ENCODE measurements at places on chromosomes 12 and 14.

- DNase-seq = no peak
- no peaks in the 10 kb centered on the region for H3K36me3 ChIP-seq
- H3K4me3 ChIP-seq = no peak overlapping the region
- H3K27me3 ChIP-seq = peaks cover 4% of the 10 kb centered on the region
- H3K27ac ChIP-seq = no peak overlapping the region
These were observed 29.0 kb upstream of the SMOC1 start for GRCh38 chr14:69850086-69850735.

GRCh38 chr12:23550753-23551152 lies 398.7 kb downstream of the SOX5 start:
- DNase-seq = no peak
- no peaks in the 10 kb centered on the region for H3K4me1 ChIP-seq
- H3K27ac ChIP-seq = no peak overlapping the region
- no peaks in the 10 kb centered on the region for H3K27me3 ChIP-seq
- no peak overlapping the region for H3K4me3 ChIP-seq
- no peaks in the 10 kb centered on the region for H3K36me3 ChIP-seq

GRCh38 chr14:71395636-71396035 lies 488.4 kb downstream of the PCNX1 start:
- no peak overlapping the region for H3K27ac ChIP-seq
- H3K36me3 ChIP-seq = no peaks in the 10 kb centered on the region
- H3K4me3 ChIP-seq = no peak overlapping the region
- DNase-seq = no peak

DNA sequence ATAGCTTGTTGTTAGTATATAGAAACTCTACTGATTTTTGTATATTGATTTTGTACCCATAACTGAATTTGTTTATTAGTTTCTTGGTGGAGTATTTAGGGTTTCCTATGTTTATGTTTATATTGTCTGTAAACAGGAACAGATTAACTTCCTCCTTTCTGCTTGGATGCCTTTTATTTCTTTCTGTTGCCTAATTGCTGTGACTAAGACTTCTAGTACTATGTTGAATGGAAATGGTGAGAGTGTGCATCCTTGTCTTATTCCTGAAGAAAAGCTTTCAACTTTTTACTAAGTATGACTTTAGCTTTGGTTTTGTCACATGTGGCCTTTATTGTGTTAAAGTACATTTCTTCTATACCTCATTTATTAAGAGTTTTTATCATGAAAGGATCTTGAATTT lies 20.9 kb downstream of the FBXW8 start:
- H3K36me3 ChIP-seq = peaks cover 24% of the 10 kb centered on the region
- H3K27ac ChIP-seq = no peak overlapping the region
- no peaks in the 10 kb centered on the region for H3K27me3 ChIP-seq
- DNase-seq = no peak

DNA sequence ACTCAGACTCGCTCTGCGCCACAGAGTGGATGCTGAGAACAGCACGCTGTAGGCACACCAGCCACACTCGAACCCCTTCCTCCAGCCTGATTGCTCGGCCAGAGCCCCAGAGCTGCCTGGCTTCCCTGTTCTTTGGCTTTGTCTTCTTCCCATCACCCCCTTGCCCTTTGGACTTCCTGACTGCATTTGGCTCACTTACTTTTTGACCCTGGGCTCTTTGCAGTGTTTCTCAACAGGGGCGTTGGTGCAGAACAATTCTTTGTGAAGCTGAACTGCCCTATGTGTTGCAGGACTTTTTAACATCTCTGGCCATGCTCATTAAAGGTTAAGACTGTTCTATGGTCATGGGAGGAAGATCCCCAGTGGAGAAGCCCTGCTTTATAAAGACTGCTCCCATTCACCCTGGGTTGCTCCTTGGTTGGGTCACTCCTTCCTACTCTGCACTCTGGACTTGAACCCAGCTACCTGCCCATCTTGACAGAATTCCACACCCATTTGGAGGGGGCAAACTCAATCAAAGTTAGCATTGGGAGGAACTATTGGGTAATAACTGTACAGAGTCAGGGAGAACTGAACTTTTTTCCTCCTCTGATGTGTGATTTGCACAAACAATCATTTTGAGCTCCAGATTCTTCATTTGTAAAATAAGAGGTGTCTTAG lies 127.7 kb upstream of the PLEKHG7 start:
- H3K27ac ChIP-seq = no peak overlapping the region
- no peak overlapping the region for H3K4me3 ChIP-seq
- no peaks in the 10 kb centered on the region for H3K27me3 ChIP-seq
- no peaks in the 10 kb centered on the region for H3K36me3 ChIP-seq
- DNase-seq = no peak
